Hematopoietic multipotent progenitor cell treated with erythropoietin and hydrocortisone succinate and interleukin-3 and kit ligand, for 15 days (in vitro differentiated cells): ENCODE measurements at places on chromosomes 3 and 15.

- no peak for DNase-seq
These were observed 22.3 kb downstream of the FBXL2 start for GRCh38 chr3:33299395-33300081.

GRCh38 chr15:78389322-78389721, 48.7 kb upstream of the IREB2 start:
- no peak for DNase-seq

DNA sequence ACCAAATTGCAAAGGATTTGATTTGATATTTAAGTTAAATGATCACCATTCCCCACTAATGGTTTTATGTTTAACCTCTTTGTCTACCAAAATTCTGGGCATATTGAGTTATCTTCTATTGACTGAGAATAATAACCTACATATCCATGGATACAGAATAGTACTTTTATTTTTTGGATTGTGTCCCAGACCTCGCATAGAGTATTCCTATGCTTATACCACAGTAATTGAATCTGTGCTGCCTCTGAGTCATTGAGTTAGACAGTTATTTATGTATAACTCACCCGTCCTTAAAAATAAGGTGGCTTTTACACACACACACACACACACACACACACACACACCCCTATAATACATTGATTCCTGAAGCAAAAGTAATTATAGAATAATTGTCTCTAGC, 690.1 kb upstream of the BCHE start:
- no peak for DNase-seq

DNA sequence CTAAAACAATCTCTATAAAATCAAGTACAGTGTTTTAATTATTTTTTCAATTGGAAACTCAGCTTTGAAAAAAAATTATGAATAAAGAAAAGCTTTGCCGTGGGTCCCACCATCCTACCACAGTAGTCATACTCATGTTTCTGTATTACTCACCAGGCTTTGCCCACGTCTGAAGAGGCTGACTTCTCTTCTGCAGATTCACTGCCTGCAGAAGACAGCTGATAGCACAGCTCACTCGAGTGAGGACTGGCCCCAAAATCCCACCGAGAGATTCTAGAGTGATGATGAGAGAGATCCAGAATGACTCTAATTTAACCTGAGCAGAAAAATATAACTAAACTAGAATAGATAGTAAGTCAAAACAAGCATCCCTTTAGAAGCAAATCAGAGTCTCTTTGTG, 11.9 kb downstream of the C2CD4B start:
- no peak for DNase-seq

DNA sequence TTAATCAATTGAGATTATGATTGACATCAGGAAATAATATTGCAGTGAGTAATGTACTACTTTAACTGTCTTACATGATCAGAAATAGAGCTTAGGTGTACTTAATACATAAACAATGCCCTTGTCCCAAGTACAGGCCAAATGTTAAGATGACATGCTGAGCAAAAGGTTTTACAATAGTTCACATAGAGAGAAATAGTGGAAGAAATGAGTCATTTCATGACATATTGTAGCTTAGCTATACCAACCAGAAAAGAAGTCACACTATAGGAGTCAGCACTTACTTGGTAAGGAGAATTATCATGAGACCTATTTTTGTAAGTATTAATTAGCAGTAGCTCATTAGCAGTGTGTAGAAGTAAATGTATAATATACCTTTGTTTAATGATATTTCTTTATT, 96.4 kb upstream of the NANOGP8 start:
- no peak for DNase-seq

DNA sequence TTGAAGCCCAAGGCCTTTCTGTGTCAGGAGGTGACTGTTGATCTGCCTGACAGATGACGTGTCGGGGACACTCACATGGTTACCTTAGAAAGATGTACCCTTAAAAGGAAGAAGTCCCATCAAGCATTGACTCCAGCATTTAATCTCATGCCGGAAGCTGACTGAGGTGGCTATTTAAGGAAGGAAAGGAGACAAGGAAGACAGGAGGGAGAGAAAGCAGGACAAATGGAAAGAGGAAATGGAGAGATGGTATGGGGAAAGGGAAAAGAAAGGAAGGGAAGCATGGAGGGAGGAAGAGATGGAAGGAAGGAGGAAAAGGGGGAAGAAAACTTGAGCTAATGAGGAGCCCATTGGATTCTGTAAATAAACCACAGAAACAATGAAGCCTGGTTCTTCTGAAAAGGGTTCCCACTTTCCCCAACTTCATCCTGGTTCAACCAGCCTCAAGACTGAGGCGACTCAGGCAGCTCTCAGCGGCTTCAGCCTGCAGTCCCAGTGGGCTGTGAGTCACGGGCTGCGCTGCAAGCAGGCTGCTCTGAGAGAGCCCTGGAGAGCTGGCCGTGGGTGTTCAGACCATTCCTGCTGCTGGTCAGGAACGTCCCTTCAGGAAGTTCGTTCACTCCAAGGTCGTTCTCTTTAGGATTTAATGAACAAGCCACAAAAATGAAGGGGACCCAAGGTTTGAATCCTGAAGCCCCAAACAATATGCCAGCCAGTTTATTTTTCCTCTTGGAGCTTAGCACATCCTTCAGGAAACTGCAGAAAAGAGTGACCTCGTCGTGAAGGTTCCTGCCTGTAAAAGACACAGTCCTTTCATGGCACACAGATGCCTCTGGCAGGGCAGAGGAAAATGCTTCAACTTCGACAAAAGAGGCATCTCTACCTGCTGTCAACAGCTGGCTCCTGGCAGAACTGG, 69.6 kb upstream of the THBS1 start:
- no peak for DNase-seq

DNA sequence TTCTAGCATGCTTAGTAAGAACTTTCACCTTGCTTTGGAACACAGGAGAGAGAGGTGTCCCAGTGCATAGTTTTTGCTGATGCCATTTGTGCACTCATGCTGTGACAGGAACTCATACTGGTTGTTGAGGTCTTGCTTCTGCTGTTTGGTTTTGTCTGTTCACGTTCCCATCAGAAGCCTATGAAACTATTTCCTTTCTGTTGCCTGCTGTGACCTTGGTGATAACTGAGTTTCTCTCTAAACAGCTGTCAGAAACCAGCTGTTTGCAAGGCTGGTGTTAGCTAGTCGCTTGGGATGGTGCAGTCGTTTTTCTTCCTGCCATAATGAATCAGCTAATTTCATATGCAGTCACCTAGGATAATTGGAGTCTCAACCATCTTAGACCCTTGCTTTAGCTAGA, 724.1 kb downstream of the GRM7 start:
- DNase-seq = no peak

- no peak for DNase-seq
These were observed 95.7 kb downstream of the LINGO1 start for GRCh38 chr15:77537006-77537405.

- DNase-seq = no peak
These were observed 304.7 kb downstream of the SUCLG2 start for GRCh38 chr3:67349551-67350174.

- no peak for DNase-seq
These were observed 274.2 kb downstream of the FOXP1 start for GRCh38 chr3:71309342-71309741.

DNA sequence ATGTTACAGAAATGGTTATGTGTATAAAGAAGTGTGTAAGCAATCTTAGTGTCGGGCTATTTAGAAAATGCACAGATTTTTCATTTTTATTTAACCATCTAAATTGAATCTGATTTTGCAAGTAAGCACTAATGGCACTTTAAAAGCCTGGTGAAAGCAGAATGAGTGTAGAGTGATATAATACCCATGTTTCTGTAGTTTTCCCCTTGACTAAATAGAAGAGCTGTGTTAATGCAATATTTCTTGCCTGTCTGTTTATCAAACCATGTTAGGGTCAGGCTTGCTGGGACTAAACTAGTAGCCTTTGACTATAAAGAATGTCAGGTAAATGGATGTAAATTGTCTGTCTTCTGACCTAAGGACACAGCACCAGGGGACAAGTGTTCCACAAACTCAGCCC, 714.0 kb downstream of the CADM2 start:
- DNase-seq = no peak

DNA sequence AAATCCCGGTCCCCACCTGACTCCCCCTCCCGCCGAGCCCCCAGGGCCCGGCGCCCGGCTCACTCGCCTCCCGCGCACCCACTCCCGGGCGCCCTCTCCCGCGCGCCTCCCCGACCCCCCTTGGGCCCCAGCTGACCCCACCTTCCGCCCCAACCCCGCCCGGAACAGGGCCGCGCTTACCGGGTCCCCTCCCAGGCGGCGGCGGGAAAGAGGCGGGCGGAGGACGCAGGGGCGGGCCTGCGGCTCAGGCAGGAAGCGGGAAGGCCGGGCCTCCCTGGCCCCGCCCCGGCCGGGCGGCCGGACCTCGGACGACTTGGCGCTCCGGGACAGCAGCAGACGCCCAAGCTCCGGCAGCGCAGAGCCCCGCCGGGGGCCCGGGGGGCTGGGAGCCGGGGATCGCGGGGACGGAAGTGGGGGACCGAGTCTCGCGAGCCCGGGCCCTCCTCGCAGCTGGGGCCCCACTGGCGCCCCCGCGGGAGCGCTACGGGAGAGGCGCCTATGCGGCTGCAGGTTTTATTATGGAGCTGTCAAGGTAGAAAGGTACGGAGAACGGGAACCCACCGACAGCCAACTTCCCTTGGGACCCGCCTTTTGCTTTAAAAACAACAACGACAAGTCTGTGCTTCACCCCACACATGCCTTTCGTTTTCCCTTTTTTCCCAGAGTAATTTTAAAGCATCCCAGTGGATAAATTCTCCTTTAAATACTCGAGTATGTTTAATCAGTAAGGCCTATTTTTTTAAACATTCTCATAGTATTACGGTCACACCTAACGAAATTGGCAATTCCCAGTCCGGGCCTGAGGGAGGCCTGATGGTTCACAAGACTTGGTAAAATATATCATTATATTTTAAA, at the start of gene SLC41A3:
Gene SLC41A3 (minus strand): TSS at position 212 of the 855 bp plus-strand sequence. CDS start 15,905 bp downstream, outside the sequence.
- peak; percentile 65 for DNase-seq

DNA sequence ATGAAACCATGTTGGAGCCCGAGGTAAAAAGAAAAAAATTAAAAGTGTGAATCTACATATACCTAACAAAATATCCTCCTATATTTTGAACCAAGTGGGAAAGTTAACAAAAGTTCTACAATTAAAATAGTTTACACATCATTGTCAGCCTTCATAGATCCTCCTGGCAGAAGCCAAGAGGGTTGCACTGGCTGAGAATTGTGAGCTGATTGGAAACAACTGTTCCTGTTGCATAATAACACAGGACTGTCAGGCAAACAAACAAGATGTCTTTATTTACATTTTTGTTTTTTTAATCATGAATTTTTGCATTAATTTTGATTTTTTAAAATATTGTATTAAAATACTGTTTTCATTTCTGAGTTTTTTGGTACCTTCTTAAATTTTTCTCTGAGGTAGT, 215.2 kb upstream of the MME start:
- DNase-seq = no peak

DNA sequence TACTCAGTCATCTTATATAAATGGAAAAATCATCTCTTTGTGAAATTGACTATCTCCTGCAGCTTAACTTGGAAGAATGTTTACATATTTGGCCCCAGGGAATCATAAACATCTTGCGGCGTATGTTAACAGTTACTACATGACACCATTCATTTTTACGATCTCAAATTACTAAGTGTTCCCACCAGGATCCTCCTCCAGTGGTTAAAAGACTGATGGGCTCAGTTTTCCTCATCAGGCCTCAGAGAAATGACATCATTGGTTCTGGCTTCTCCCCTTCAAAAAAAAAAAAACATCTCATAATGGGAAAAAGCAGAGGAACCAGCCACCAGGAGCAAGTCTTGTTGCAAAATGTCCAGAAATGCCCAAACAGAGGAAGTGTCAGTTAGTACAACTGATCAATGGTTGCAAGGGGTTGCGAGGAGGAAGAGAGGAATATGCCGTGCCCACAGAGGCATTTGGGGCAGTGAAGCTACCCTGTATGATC, 70.5 kb upstream of the LIPC start:
- DNase-seq = no peak

- DNase-seq = no peak
These were observed 10.0 kb upstream of the PAQR5 start for GRCh38 chr15:69288531-69289341.

- DNase-seq = no peak
These were observed 41.2 kb downstream of the CEP63 start for GRCh38 chr3:134527037-134527436.

DNA sequence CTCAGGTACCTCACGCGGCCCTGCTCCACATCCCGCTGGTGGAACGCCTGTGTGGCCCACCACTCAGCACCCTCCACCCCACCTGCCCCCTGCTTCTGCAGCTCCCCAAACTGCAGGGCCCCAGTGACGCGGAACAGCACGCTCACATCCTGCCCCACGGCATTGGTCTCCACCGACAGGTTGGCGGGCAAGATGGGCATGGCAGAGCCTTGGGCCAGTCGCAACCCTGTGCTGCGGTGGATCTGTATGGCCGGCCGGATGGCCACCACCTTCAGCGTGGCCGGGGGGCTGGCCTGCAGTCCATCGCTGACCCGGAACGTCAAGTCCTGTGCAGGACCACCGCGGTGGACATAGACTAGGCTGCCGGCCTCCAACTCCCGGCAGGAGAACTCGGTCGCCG, 23.8 kb downstream of the CSPG4 start:
- no peak for DNase-seq

DNA sequence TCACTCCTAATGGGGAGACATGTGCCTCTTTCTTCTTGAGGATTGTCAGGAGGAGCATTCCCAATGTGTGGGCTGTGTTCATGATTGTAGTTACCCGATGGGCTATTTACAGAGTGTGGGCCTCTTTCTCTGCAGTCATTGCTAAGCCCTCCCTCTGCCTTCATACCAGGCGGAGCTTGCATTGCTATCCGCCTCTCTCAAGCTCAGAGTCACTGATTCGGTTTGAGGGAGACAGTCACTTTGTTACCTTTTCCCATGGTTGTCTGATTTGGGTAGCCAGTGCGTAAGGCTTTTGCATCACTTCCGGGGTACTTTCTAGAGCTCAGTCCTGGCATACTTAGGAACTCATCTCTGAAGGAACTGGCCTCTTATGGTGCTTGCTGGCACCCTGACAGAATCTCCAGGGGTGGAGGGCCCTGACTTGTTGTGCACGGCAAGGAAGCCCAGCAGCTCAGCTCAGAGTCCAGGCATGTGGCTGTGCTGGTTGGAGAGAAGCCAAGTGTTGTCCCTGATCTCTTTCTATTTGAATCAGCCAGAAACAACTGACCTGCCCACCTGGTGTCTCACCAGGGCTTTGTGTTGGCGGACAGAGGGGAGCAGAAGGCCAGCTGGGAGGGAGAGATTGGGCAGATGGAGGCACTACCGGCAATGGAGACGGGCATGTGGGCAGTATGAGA, 79.8 kb downstream of the EPHB1 start:
- no peak for DNase-seq

- no peak for DNase-seq
These were observed 2.2 kb upstream of the EIF2B5 start for GRCh38 chr3:184132945-184133344.

- no peak for DNase-seq
These were observed 41.0 kb downstream of the CTDSPL start for GRCh38 chr3:37902674-37903073.

- DNase-seq = no peak
These were observed 66.4 kb upstream of the CCNL1 start for GRCh38 chr3:157226173-157226847.

- DNase-seq = no peak
These were observed 124.5 kb upstream of the TBL1XR1 start for GRCh38 chr3:177321819-177322218.

- DNase-seq = no peak
These were observed 867.4 kb downstream of the ROBO1 start for GRCh38 chr3:78900426-78900825.

GRCh38 chr3:163476179-163476578, 1602.1 kb downstream of the SI start:
- no peak for DNase-seq

- no peak for DNase-seq
These were observed 120.1 kb downstream of the GALK2 start for GRCh38 chr15:49290191-49290590.

GRCh38 chr15:82043796-82044372, 1.9 kb downstream of the MEX3B start:
- no peak for DNase-seq

- no peak for DNase-seq
These were observed 50.3 kb downstream of the APBA2 start for GRCh38 chr15:28936081-28936480.
